ENCODE measurements at places on chromosomes 11 and 22. TPM values are rescaled to one million over a fixed set of nuclear protein-coding genes. Genes with fewer than 3 reads are reported as not detected.

DNA sequence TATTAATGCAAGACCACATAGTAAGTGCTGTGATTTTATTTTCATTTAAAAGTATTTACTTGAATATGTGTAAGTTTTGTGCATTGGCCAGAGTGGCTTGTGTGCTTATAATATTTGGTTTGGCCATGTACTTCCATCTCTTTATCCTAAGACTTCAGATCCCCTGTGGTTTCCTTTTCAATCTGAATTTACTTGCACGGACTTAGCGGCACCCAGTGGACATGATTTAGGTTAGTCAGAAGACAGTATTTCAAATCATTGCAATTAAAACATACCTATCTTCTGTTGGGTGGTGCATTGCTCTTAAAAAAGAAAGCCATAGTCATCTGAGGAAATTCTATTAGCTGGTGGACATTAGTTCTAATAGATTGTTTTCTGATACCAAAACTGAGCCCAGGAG is 30.7 kb downstream of the PIWIL4 start:
- no peak for DNase-seq

DNA sequence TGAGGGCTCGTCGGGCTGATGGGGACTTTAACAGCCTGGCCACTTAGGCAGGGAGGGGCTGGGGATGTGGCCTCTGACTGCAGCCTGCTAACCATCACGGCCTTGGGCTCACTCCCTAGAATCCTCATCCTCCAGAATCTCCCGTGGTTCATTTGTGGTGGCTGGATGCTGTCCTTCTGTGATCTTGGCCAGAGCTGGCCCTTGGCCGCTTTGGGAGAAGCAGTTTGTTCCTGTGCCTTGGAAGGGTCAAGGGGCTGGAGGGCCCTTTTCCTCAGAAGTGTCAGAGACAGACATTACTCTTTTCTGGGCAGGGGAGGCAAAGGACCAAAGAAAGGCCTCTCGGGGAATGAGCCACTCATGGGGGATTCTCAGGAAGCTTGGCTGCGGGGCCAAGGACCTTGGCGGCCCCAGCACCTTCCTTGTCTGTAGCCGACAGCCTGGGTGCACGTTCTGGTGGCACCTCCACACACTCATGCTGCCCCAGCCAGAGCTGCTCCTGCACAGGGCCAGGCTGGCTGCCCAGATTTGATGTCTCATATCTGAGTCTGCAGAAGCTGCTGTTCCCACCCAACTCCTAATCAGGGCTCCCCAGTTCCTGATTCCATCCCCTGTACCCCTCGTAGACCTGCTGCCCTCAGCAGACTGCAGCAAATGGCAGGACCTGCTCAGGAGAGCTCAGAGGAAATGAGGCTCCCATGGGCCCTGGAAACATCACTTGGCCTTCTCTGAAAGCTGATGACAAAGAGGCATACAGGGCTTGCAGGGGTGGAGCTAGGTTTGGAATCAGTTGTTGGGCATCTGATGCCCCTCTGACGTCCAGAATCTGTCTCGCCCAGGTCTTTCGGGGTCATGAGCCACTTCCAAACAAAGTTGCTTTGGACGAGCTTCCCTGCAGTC is 107.7 kb downstream of the CTTN start:
- DNase-seq = no peak

GRCh38 chr22:33691057-33691630 is 229.1 kb downstream of the LARGE1 start:
- DNase-seq = no peak

DNA sequence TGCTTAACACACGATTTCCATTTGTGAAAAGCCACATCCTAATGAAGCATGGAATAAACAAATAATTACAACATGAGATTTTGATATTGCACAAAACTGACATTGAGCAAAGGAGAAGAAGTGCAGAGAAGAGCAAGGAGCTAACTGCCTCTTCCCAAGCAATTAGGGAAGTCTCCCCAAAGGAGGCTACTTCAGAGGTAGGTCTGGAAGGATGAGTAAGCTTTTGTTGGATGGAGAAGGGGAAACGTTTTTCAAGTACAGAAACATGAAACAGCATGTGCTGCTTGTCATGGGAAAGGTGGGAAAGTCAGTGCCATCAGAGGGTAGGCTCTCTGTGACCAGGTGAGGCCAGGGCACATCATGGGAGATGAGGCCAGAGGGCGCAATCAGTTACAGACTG is 132.2 kb upstream of the SESN3 start:
- no peak for DNase-seq

DNA sequence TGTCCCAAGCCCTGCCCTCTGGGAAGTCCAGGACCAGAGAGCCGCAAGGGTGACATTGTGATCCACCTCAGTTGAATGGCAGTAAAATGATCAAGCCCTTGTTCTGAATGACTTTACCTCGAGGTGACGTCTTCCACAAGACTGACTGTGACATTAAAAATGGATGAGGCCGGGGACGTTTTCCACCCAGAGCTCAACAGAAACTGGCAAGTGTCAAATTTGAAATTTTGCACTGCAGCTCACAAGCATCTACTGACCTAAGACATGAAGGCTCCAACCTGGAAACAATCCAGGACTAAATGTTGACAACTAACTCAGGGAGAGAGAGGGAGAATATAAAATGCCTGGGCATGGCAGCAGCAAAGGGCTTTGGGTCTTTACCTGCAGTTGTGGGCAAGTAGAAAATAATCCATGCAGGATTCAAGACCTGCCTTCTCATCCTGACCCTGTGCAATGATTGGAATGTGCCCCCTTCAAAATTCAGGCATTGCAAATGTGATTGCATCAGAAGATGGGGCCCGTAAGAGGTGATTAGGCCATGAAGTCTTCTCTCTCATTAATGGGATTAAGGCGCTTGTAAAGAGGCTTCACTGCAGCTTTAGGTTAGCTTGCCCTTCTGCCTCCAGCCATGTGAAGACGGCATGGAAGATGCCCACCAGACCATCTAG is 33.6 kb upstream of the CLMP start:
- no peak for DNase-seq

- no peak for DNase-seq
These were observed 384.1 kb downstream of the NELL1 start for GRCh38 chr11:21053466-21053865.

- DNase-seq = no peak
These were observed 134.9 kb downstream of the DBX1 start for GRCh38 chr11:20025332-20025840.

GRCh38 chr11:73347067-73347466 is 29.1 kb upstream of the RELT start:
- no peak for DNase-seq

GRCh38 chr11:117722082-117722481 is 74.9 kb downstream of the DSCAML1 start:
- DNase-seq = no peak

DNA sequence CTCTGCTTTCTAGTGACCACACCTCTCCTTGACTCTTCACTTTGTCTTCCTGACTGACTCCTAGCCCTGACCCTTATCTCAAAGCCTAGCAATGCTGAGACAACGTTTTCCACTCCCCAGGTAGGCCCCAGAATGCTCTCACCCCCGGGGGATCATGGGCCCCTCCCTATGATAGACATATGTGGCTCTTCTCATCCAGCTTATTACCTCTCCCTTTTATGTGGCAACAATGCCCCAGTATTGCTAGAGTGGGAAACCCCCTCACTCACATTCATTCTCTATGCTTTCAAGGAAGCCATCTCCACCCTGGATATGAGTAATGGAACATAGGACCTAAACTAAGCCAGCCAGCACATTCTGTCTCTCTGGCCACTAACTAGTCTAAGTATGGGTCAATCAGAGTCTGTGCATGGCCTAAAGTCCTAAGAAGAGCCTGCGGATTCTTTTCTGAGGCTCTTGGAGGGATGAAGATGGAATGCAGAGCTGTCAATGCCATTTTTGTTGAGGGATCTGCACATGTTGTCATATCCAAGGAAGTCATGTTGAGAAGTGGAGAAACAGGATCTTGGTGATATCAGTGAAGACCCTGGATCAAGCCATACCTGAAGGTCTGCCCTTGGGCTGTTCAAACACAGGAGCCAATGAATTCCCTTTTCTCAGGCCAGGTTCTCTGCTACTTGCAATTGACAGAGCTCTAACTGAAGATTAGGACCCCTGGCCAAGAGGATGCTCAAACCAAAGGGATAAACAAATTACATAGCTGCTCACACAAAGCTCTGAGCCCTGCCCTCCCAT is 79.8 kb upstream of the GRK3 start:
- DNase-seq = no peak

DNA sequence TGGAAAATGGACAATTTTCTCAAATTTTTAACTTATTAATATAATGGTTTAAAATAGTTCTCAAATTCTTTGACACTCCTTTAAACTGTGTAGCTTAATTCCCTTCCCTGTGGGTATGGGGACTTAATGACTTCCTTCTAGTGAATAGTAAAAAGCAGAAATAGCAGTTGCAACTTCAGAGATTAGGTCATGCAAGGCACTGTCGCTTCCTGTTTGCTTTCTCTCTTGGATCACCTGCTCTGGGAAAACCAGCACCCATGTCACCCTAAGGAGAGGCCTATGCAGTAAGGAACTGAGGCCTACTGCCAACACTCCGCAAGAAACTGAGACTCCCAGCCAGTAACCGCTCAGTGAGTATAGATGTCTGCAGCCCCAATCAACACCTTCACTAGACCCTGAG is 5.5 kb upstream of the PANX3 start:
- DNase-seq = no peak

DNA sequence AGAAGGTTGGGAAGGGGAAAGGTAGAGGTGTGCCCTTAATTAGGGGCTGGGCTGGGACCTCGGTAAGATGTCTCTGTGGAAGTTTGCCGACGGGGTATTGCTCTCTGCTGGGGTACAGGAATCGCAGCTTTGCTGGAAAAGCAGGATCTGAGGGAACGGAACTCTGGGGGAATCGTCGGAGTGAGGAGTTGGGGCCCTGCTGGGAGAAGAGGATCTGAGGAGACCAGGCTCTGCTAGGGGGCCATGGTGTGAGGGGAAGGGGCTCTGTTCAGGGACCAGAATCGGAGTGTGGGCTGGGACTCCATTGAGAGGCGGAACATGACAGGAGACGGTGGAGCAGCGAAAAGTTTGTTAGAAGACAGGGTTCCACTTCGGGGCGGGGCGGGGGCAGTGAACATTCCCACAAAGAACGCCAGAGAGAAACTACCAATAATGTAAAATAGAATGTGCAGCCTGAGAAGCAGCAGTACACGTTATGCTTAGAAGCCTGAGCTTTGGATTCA is 456 bp downstream of the AAMDC start:
- peak; percentile 57 for DNase-seq

DNA sequence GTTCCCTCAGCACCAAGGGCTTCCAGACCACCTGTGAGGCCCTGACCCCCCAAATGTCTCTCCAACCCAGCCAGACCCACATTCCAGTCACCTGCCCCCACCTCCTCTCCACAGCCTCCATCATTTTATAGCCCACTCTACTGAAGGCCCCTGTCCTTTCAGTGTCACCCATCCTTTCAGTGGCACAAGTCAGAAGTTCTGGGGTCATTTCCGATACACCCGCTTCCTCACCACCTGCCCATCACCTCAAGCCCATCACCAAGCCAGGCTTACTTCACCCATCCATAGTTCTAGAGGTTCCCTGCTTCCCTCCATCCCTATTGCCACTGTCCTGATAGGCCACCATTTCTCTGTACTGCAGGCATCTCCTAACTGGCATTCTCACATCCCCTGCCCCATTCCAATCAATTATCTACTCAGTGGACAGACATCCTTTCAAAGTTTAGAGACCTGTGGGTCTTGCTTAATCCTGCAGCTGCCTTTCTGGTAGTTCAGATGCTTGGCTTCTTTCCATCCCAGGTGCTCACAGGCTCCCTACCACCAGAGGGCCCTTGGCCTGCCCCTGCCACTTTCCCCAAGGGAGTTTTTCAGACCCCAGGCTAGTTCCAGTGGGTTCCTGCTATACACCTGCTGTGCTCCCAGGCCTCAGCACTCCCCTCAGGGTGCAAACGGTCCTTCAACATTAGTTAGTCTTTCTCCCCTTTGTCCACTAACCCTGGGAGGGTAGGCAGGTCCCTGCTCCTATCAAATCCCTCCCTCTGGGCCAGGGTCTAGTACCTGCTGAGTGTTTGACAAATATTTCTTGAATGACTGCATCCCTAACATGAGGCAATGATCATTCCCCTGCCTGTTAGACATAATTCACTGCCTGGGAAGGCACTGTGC is 7.6 kb downstream of the KCNQ1OT1 start:
- DNase-seq = no peak

GRCh38 chr11:132168344-132168981 is 798.0 kb downstream of the NTM start:
- no peak for DNase-seq

GRCh38 chr11:61675826-61676225 is 4.4 kb upstream of the DAGLA start:
- no peak for DNase-seq

DNA sequence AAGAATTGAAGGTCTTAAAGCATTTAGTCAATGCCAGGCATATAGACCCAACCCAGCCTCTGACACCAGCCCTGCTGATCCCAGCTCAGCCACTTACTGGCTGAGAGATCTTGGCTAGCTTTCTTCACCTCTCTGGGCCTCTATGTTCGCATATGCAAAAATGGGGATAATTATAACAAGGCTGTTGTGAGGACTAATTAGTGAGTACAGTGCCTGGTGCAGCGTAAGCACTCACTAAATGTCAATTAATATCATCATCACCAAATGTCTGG is 10.5 kb downstream of the CHST1 start:
- DNase-seq = no peak

DNA sequence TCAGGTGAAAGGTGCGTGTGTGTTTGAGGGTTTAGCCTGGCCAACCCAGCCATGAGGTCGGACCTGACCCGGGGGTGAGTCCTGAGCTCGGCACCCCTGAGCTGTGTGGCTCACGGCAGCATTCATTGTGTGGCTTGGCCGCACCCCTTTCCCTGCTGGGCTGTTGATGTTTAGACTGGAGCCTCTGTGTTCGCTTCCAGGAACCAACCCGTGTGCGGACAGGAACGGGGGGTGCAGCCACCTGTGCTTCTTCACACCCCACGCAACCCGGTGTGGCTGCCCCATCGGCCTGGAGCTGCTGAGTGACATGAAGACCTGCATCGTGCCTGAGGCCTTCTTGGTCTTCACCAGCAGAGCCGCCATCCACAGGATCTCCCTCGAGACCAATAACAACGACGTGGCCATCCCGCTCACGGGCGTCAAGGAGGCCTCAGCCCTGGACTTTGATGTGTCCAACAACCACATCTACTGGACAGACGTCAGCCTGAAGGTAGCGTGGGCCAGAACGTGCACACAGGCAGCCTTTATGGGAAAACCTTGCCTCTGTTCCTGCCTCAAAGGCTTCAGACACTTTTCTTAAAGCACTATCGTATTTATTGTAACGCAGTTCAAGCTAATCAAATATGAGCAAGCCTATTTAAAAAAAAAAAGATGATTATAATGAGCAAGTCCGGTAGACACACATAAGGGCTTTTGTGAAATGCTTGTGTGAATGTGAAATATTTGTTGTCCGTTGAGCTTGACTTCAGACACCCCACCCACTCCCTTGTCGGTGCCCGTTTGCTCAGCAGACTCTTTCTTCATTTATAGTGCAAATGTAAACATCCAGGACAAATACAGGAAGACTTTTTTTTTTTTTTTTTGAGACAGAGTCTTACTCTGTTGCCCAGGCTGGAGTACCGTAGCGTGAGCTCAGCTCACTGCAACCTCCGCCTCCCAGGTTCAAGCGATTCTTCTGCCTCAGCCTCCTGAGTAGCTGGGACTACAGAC is 53.9 kb upstream of the PPP6R3 start:
- DNase-seq = peak; percentile 63

SERPING1 gene
- total RNA-seq = not detected

TSPAN18 gene
- total RNA-seq = 65.3 TPM

RAG1 gene
- total RNA-seq = 1.2 TPM

DTX4 gene
- 0.51 TPM for total RNA-seq

SNX32 gene
- total RNA-seq = 1.0 TPM

KRTAP5-11 gene
- total RNA-seq = not detected

OR5W2 gene
- total RNA-seq = not detected

OR2AG2 gene
- 0.46 TPM for total RNA-seq

KRTAP5-9 gene
- total RNA-seq = 0.30 TPM

LRRN4CL gene
- total RNA-seq = 0.37 TPM

Measured in endothelial cell of umbilical vein (primary cell).